ENCODE measurements at places on chromosomes 6 and 20. TPM values are rescaled to one million over a fixed set of nuclear protein-coding genes. Genes with fewer than 3 reads are reported as not detected.

GRCh38 chr6:138590796-138591709 lies 91.8 kb upstream of the NHSL1 start:
- DNase-seq = peak; percentile 94

GRCh38 chr6:131134220-131134979 lies 867 bp upstream of the AKAP7 start:
- DNase-seq = no peak

- no peak for DNase-seq
Observed at GRCh38 chr6:53691667-53692133, 26.1 kb upstream of the KLHL31 start.

GRCh38 chr6:125748406-125749172 lies 843 bp upstream of the HEY2 start:
- DNase-seq = no peak

DNA sequence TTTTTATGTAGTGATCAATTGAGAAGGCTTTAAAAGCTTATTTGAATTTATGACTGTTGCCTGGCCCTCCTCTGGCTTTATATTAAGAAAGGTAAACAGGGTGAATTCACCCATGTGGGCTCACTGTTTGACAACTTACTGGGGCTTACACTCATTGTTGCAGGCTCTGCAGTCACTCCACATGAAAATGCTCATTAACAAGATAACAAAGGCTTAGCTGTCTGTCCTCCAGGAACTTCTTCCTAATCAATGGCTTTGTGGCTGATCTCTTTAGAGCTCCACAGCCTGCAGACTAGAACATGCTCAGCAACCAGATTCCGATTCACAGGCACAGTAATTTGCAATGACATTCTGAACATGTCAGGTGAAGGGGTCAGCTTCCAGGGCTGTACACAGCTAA lies 323.2 kb upstream of the MAN1A1 start:
- DNase-seq = no peak

DNA sequence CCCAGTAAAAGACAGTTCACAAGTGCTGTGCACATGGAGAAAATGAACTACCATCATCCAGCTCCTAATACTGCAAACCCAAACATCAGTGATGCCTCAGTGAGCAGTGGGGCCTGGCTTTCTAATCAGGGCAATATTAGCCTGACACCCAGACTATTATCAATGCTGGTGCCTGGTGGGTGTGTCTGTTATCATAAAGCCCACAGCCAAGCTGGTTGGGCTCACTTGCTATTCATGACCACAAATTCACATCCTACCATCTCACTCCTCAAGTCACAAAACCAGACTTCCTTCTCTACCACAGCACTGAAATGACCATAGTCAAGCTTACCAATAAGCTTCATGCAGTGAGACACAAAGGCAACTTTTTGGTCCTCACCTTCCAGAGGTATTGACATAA lies 180.8 kb upstream of the PLN start:
- DNase-seq = no peak

DNA sequence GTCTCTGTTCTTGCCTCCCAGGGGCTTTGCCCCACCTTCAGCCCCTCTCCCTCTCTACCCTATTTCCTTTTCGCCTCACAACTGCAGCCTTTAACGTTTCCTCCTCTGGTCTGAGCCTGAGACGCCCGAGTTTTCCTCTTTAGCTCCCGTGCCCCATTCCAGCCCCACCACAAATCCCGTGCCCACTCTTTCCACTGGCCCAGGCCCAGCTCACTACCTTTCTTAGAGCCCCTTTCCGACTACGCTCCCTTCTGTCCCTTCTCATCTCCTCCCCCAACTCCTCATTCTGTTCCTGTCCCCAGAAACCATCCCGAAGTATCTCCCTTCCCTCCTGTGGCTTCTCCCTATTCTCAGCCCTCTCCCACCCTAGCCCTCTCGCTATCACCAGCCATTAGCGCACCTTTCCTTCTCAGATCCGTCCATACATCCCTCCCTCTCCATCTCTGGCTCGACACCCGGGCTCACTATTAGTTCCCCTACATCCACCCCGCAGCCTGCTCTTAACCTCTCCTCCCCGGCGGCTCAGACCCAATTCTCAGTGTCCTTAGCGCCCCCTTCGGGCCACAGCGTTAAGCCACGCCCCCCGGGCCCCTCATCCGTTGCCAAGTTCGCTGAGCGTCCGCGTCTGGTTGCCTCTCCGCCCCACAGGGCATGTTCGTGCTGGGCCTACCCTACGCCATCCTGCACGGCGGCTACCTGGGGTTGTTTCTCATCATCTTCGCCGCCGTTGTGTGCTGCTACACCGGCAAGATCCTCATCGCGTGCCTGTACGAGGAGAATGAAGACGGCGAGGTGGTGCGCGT lies 2.7 kb downstream of the SLC32A1 start:
- DNase-seq = peak; percentile 94

DNA sequence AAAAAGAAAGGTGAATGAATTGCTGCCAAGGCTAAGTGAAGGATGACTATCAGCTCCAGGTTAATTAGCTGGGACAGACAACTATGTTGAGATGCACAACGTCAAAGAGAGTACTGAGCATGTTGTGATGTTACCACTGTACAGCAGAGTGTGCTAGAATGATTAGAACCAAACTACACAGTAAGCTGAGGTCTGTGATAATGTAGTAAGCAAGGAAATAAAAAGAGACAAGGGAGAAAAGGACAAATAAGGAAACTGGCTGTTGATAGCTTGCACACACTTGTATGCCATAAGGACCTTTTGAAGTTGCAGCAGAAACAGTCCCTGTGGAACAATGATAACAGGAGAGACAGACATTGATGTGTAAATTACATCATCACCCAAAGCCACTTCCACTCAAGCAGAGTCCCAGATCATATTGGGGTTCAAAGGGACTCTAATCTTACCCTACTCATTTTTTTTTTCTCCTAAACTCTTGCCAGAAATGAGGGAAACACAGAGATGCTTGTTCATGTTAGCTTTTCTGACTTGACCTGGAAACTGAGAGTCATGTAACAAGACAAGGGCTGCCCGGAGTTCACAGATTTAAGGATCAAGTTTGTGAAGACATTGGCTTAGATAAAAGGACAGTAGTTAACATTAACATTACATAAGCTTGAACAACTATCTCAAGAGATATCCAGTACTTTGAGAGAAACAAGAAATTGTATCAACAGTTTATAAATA lies 189.9 kb downstream of the CENPW start:
- no peak for DNase-seq

GRCh38 chr6:101083533-101084175 lies 202.5 kb upstream of the ASCC3 start:
- no peak for DNase-seq

GRCh38 chr6:131733376-131734016 lies 22.7 kb upstream of the CTAGE9 start:
- peak; percentile 18 for DNase-seq

Gene CPNE5
- 32.5 TPM for total RNA-seq

Gene C20orf204
- total RNA-seq = 0.69 TPM

Gene KIFC1
- 6.7 TPM for total RNA-seq

Measured in spinal cord (tissue), 10 donors.